Osteoblast (primary cell): ENCODE measurements at places on chromosomes 12 and 14. TPM values are rescaled to one million over a fixed set of nuclear protein-coding genes. Genes with fewer than 3 reads are reported as not detected.

Gene SOX5
- total RNA-seq = 4.7 and 5.1 TPM in 2 replicates

Gene CLEC14A
- 0.29 TPM in 1 of 2 replicates, not detected in the other for total RNA-seq

Gene KRT79
- total RNA-seq = not detected in 2 replicates

Gene FZD10
- total RNA-seq = not detected in 2 replicates

DNA sequence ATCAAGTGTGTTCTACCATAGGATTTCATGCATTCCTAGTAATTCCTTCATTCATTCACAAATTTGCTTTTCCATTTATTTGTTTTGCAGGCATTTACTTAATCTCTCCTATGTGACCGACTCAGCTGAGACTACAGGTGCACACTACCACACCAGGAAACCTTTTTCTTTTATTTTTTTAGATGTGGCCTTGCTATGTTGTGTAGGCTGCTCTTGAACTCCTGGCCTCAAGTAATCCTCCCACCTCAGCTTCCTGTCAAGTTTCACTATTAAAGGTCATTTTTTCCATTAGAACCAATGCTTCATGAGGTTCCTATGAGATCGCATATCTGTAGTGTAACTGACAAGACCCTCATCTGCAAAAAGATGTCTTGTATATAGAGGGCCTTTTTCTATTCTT, 1218.7 kb downstream of the VRK1 start:
- no peaks in the 10 kb centered on the region for H3K27me3 ChIP-seq
- no peaks in the 10 kb centered on the region for H3K36me3 ChIP-seq
- DNase-seq = no peak
- H3K4me3 ChIP-seq = no peak overlapping the region

DNA sequence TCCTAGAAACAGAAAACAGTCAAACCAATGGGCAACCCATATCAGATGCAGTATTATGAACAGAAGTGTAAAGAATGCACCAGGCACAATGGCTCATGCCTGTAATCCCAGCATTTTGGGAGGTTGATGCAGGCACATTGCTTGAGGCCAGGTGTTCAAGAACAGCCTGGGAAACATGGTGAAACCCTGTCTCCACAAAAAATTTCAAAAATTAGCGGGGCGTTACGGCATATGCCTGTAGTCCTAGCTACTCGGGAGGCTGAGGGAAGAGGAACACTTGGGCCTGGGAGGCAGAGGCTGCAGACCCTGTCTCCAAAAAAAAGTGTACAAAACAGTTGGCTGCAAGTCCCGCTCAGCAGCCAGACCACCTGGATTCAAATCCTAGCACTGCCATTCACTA, 4.9 kb downstream of the PXN start:
- no peak overlapping the region for H3K4me3 ChIP-seq
- H3K4me1 ChIP-seq = peaks cover 62% of the 10 kb centered on the region
- H3K27ac ChIP-seq = no peak overlapping the region

GRCh38 chr12:42790761-42791151, 201.2 kb upstream of the PRICKLE1 start:
- no peaks in the 10 kb centered on the region for H3K27me3 ChIP-seq
- H3K36me3 ChIP-seq = no peaks in the 10 kb centered on the region
- DNase-seq = no peak
- no peak overlapping the region for H3K27ac ChIP-seq

GRCh38 chr12:13093191-13093847, 10.1 kb downstream of the GSG1 start:
- H3K4me3 ChIP-seq = no peak overlapping the region
- no peaks in the 10 kb centered on the region for H3K36me3 ChIP-seq
- H3K27me3 ChIP-seq = no peaks in the 10 kb centered on the region
- peak overlapping the region; percentile 62 for H3K27ac ChIP-seq
- H3K4me1 ChIP-seq = peaks cover 36% of the 10 kb centered on the region

GRCh38 chr12:4274396-4275015, 944 bp downstream of the CCND2 start:
- no peak for DNase-seq
- H3K27ac ChIP-seq = no peak overlapping the region
- no peaks in the 10 kb centered on the region for H3K4me1 ChIP-seq
- H3K36me3 ChIP-seq = no peaks in the 10 kb centered on the region
- H3K4me3 ChIP-seq = peak overlapping the region; percentile 64

- H3K27me3 ChIP-seq = no peaks in the 10 kb centered on the region
- no peaks in the 10 kb centered on the region for H3K36me3 ChIP-seq
- peaks cover 11% of the 10 kb centered on the region for H3K4me1 ChIP-seq
- no peak overlapping the region for H3K4me3 ChIP-seq
Observed at GRCh38 chr14:93978735-93979134, 2.4 kb upstream of the ASB2 start.

- H3K36me3 ChIP-seq = no peaks in the 10 kb centered on the region
- peak; percentile 89 for DNase-seq
- no peak overlapping the region for H3K27ac ChIP-seq
Observed at GRCh38 chr14:105155071-105155651, 13.4 kb downstream of the JAG2 start.

DNA sequence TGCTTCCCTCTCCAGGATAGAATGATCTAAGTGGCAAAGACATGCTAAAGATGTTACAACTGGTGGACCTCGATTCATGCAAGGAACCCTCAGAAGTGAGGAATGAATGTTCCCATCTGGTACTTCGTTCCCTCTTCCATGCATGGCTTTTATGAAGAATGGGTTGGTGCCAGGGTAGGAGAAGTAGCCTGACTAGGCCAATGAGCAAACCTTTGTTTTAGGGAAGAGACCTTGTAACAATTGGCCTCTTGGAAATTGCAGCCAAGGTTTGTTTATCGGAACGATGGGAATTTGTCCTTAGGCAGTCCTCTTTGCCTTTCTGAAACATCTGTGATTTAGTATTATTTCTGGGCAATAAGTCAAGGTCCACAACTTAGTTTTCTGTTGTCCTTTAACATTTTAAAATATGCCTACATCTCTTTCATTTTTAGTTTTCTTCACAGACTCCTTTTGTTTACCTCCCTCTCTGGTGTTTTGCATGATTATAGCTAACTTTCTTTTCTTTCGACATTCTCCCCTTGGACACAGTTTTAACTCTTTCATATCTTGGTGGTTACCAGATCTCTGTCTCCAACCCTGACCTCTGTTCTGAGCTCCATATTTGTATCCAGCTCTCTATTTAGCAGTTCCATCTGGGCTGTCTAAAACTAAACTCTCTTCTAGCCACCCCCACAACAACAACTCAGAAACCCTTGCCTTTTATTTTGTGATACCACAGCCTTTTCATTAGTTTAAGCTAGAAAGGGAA, 70.0 kb downstream of the DIP2B start:
- no peak overlapping the region for H3K27ac ChIP-seq
- peaks cover 19% of the 10 kb centered on the region for H3K4me1 ChIP-seq
- H3K27me3 ChIP-seq = no peaks in the 10 kb centered on the region
- no peak overlapping the region for H3K4me3 ChIP-seq
- H3K36me3 ChIP-seq = no peaks in the 10 kb centered on the region
- DNase-seq = no peak

DNA sequence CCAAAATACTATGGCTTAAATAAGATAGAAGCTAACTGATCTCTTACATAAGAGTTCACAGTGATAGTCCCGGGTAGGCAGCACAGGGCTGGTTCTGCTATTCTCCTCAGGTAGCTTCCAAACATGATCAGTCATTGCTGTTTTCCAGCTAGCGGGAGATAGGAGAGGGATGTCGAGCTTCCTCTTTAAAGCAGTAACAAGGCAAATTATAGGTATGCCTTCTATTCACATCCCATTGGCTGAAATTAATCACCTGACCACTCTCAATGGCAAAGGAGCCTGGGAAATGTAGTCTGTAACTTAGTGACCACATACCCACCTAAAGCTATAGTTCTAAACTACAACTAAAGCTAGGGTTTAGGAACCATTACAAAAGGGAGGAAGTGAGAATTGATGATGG, 34.5 kb upstream of the VRK1 start:
- DNase-seq = peak; percentile 77
- no peaks in the 10 kb centered on the region for H3K27me3 ChIP-seq
- no peak overlapping the region for H3K27ac ChIP-seq
- H3K4me1 ChIP-seq = no peaks in the 10 kb centered on the region
- no peaks in the 10 kb centered on the region for H3K36me3 ChIP-seq

DNA sequence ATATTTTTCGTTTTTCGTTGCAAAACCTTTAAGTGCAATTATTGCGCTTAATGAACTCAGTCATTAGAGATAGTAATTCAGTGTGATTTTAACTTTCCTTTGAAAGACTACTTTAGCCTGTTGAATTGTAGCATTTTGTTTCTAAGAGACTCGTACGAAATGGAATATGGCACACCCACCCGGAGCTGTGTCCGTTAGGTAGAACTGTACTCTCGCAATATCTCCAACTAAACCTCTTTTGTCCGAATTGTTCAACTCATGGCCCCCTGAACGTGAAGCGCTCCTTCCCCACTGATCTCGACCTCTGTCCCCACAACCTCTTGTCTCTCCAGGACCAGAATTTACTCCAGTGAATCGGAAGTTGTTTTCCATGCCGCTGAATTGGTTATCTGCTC, 800 bp downstream of the PCNX4 start:
- peaks cover 37% of the 10 kb centered on the region for H3K4me1 ChIP-seq
- H3K27ac ChIP-seq = peak overlapping the region; percentile 99
- peaks cover 3% of the 10 kb centered on the region for H3K36me3 ChIP-seq
- H3K4me3 ChIP-seq = peak overlapping the region; percentile 90

DNA sequence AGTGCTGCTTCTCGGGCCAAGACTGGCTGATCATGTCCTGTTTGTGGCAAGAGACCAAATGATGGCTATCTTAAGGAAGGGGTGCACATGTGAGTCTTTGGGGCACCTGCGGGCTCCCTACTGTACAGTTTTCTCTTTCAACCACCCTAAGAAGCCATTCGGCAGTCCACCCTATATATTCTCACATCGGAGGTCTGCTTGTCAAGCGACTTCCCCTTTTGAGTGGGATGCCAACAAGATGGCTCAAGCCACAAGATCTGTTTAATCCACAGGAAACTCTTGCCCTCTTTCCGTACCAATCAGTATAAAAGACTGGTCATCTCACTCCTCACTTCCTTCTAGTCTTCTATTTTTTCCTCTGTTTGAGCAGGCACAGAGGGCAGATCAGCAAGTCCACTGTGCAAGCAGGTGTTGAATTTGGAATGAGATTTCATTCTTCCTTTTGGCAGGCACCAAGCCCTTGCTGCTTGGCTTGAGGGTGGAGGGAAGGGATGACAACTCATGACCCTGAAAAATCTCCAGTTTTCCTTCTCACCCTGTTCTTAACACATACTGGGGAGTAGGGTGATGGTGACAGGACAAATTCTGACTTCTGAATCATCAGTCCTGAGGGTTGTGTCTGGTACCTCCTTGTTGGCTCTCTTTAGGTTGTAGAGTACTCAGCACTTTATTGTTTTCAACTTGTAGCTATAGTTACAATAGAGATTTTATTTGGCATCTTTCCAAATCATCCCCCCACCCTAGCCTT, 17.6 kb downstream of the LACRT start:
- no peak overlapping the region for H3K27ac ChIP-seq
- DNase-seq = no peak
- no peak overlapping the region for H3K4me3 ChIP-seq
- H3K4me1 ChIP-seq = no peaks in the 10 kb centered on the region
- peaks cover 4% of the 10 kb centered on the region for H3K27me3 ChIP-seq

GRCh38 chr12:43318021-43318420, 234.0 kb downstream of the ADAMTS20 start:
- no peaks in the 10 kb centered on the region for H3K27me3 ChIP-seq
- no peaks in the 10 kb centered on the region for H3K36me3 ChIP-seq
- no peak for DNase-seq
- H3K27ac ChIP-seq = no peak overlapping the region
- peaks cover 27% of the 10 kb centered on the region for H3K4me1 ChIP-seq

GRCh38 chr12:26124446-26125399, at the start of gene BHLHE41:
Gene BHLHE41 (minus strand): TSS chr12:26125037. CDS start chr12:26124779, 258 bp downstream.
- peak within 1 kb of the TSS; percentile 62 for H3K27ac ChIP-seq
- peaks cover 25% of the 10 kb centered on the region for H3K27me3 ChIP-seq
- H3K36me3 ChIP-seq = no peaks in the 10 kb centered on the region
- H3K4me1 ChIP-seq = peaks cover 19% of the 10 kb centered on the region
- H3K4me3 ChIP-seq = peak within 1 kb of the TSS; percentile 70
- DNase-seq = peak; percentile 90

GRCh38 chr12:104477510-104478390, 21.0 kb downstream of the CHST11 start:
- H3K27ac ChIP-seq = no peak overlapping the region
- no peak for DNase-seq
- H3K4me1 ChIP-seq = peaks cover 24% of the 10 kb centered on the region

- H3K4me3 ChIP-seq = peak overlapping the region; percentile 42
- H3K36me3 ChIP-seq = no peaks in the 10 kb centered on the region
- peak overlapping the region; percentile 91 for H3K27ac ChIP-seq
- no peak for DNase-seq
- peaks cover 54% of the 10 kb centered on the region for H3K4me1 ChIP-seq
Observed at GRCh38 chr14:30194741-30195148, 267.1 kb upstream of the PRKD1 start.

DNA sequence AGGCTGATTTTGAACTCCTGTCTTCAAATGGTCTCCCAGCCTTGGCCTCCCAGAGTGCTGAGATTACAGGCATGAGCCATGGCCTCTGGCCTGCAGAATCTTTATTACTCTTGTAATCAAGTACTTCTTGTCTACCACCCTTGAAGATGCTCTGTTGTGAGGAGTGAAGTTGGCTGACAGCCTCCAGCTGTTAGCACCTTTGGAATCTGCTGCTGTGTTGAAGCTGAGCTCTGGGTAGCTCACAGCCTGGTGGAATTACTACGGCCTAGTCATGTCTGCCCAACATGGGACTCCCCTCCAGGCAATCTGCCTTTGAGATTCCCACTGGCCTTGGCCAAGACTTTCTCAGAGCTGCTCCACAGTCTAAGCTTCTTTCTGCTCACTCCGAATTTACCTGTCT, 5.8 kb upstream of the C12orf75 start:
- no peak for DNase-seq
- no peak overlapping the region for H3K27ac ChIP-seq
- H3K27me3 ChIP-seq = no peaks in the 10 kb centered on the region

GRCh38 chr14:58571769-58572472, 65.8 kb upstream of the DACT1 start:
- no peaks in the 10 kb centered on the region for H3K27me3 ChIP-seq
- no peaks in the 10 kb centered on the region for H3K36me3 ChIP-seq
- DNase-seq = peak; percentile 66
- no peaks in the 10 kb centered on the region for H3K4me1 ChIP-seq

DNA sequence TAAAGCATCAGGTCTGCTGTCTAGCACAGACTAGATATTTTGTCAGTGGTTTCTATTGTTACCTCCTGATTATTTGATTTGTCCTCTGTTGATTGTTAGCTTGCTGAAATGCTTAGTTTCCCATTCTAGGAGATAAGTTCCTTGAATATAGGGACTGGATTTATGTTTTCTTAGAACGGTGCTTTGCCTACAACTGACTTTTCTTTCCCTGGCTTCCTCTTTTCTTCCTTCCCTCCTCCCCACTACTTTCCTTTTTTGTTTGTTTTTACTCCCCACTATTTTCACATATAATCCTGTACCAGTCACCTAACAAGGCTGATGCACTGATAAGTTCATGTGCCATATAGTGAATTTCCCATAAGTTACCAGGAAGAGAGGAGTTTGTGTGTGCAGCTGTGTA, 58.5 kb upstream of the METAP2 start:
- peaks cover 24% of the 10 kb centered on the region for H3K4me1 ChIP-seq
- H3K27me3 ChIP-seq = peaks cover 3% of the 10 kb centered on the region
- no peak for DNase-seq
- no peak overlapping the region for H3K27ac ChIP-seq
- H3K4me3 ChIP-seq = no peak overlapping the region

- H3K4me3 ChIP-seq = no peak overlapping the region
- no peaks in the 10 kb centered on the region for H3K4me1 ChIP-seq
- H3K27me3 ChIP-seq = no peaks in the 10 kb centered on the region
Observed at GRCh38 chr14:79466938-79467527, 744.3 kb downstream of the DIO2 start.
